ENCODE measurements at places on chromosomes 5 and 9.

DNA sequence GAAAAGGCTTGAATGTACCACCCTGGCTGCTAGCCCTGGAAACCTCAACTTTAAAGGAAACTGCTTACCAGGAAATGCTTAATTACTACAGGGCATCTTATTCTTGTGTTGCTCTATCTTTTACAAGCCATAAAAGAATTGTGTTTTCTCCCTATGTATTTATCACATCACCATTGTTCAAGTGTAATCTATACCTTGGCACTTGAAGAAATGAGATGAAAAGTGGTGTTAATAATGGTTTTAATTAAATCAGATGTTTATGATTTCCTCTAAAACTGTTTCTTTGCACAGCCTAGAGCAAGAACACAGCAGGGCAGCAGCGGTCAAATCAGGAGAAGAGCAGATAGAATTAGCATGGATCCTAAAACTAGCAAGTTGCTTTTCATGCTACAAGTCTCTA lies 131.8 kb upstream of the RGMB start:
- DNase-seq, result peak; percentile 23

DNA sequence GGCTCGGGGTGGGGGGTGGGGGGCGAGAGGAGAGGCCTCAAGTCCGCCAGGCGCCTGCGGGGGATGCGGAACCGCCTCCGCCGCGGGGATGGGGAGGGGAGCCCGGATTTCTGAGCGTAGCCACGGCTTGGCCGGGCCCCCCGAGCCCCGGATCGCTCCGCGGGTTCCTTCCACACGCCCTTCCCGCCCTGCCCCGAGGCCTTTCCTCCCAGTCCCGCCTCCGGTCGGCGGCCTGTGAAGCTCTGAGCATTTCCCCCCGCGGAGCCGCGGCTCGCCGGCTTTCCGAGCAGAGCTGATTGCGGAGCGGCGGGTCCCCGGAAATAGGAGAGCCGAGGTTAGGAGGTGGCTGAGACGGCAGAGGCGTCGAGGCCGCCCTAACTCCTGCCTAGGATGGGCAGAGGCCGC lies 6.1 kb downstream of the IRX4 start:
- no peak for DNase-seq

- DNase-seq, result no peak
Measured at GRCh38 chr5:107554776-107555424, 115.8 kb downstream of the EFNA5 start.

DNA sequence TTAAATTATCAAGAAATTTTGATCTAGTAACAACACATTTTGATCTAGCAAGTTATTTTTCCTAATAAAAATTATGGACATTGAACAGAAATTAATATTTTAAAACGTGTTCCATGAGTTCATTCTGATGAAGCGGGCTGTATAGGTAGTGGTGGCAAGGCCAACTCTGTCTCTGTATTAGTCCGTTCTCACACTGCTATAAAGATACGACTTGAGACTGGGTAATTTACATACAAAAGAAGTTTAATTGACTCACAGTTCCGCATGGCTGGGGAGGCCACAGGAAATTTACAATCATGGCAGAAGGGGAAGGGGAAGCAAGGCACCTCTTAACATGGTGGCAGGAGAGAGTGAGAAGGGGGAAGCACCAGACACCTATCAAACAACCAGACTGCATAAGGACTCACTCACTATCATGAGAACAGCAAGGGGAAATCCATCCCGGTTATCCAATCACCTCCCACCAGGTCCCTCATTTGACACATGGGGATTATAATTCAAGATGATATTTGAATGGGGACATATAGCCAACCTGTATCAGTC lies 61.2 kb downstream of the TMEM232 start:
- DNase-seq, result no peak

DNA sequence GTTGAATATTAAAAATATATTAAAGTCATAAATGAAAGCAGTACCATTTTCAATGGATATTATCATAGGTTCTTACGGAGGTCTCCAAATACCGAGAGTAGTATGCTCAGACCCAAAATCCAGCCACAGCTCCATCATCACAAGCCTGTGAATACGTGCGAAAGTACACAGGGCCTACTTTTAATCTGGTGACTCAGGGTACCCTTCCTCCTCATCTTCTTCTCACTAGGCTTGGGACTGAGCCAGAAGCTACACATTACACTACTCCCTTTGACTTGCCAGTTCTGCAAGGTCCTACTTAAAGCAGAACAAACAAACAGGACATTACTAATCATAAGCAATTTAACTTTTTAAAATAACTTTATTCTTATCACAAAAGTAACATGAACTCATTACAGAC lies 7.6 kb upstream of the RIC1 start:
- DNase-seq, result no peak

- DNase-seq, result no peak
Measured at GRCh38 chr5:172534229-172535107, 80.1 kb upstream of the SH3PXD2B start.

GRCh38 chr5:27093279-27093678 lies 54.9 kb upstream of the CDH9 start:
- DNase-seq, result peak; percentile 75

DNA sequence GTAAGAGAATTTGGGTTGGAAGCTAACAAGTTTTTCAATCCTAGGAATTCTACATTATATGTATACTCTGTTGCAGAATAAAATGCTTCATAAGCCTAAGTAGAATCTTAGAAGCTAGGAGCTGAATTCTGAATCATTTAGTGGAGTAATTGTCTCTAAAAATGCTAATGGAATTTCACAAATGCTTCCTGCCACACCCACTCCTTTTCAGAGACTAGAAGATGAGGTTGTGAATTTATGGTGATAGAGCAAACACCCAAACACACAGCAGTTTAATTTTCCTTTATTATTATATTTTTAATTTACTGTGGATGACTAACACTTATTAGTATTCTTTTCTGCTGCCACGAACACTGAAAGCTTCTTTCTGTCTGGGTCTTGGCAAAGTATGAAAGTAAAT lies 208.0 kb upstream of the PDE4D start:
- DNase-seq, result no peak

DNA sequence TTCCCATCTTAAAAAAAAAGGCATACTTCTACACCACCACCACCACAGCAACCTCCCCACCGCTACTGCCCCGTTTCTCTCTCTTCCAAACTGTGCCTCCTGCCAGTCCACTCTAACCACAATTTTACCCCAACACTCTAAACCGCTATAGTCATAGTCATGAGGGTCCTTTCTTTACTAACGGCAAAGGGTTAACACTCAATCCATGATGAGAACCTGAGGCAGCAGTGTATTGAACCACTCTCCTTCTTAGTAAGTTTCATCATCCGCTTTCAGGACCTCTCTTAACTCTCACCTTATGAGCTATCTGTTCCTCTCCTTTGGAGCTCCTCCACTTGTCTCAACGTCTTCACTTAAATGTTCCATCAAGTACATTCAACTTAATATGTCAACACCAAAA lies 34.0 kb downstream of the IDNK start:
- no peak for DNase-seq

- peak; percentile 63 for DNase-seq
Measured at GRCh38 chr5:172834415-172835289, 601 bp downstream of the ERGIC1 start.

GRCh38 chr5:141172381-141173204 lies at the start of gene PCDHB7:
PCDHB7 (plus strand) TSS chr5:141172644; CDS start chr5:141172836, 192 bp downstream.
- peak; percentile 28 for DNase-seq

DNA sequence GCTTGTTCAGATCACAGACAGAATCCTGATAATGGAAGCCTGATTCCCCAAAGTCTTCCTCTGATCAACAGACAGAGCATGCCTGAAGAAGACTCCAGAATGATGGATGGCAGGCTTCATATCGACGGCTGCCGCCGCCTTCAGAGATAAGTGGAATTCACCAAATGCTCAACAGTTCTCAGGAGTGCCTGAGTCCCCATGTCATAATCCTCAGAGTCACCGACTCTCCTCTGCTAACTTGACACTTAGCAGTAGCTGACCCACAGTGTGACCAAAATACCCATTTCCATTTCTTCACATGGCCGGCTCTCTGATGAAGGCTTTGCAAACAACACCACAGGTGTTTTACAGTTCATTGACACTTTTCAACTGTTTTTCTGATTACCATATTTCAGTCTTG lies 58.7 kb downstream of the PRDM6 start:
- DNase-seq, result no peak

- DNase-seq, result peak; percentile 36
Measured at GRCh38 chr5:93717162-93717561, 24.2 kb downstream of the POU5F2 start.

GRCh38 chr5:176154821-176155220 lies 83.4 kb upstream of the SIMC1 start:
- DNase-seq, result no peak

DNA sequence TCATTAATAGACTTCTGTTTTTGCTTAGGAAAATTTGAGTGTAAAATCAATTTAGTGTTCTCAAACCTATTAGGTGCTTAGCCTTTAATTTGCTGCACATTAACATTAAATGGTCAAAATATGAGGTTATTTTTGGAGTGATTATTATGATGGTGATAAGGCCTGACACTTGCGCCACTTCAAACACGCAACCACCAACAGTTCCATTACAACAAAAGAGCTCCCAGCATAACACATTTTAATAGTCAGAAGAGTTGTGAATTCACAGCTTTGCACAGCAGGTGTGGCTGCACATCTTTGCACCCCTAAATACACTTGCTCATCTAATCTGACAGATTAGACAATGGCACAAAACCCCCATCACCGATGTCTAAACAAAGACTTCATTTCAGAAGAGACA lies 940.7 kb downstream of the NR2F1-AS1 start:
- DNase-seq, result peak; percentile 28

DNA sequence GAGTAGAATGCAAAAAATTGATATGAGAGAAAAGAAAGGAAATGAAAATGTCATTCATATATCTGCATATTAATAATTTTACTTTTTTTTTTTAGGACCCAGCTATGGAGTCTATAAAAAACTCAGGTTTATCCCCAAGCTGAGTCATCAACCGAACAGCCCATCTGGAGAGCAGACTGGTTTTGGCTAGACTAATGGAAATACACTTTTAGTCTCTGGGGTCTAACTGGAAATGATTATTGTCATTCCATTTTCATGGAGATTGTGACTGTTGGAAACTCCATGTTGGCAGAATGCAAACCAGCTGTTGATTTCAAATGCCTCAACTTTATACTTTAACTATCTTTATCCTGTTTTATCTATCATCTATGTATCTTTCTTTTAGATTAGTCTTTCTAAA lies 28.7 kb downstream of the ANXA1 start:
- DNase-seq, result no peak

DNA sequence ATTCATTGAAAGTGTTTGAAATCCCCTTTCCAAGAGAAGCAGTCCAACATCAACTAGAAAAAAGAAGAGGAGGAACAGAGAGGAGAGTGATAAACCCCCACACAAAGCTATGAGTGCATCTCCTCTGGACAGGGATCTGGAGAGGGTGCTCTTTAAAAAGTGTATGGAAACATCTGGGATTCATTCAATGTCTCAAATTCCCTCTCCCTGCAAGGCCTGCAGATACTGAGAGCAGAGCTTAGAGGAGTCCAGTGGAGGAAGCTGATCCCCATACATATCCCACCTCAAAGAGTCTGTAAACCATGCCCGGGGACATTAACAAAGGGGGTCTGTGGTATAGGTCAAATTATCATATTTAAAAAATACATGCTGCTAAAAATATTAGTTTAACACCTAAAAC lies 2.2 kb downstream of the SPOCK1 start:
- DNase-seq, result no peak

DNA sequence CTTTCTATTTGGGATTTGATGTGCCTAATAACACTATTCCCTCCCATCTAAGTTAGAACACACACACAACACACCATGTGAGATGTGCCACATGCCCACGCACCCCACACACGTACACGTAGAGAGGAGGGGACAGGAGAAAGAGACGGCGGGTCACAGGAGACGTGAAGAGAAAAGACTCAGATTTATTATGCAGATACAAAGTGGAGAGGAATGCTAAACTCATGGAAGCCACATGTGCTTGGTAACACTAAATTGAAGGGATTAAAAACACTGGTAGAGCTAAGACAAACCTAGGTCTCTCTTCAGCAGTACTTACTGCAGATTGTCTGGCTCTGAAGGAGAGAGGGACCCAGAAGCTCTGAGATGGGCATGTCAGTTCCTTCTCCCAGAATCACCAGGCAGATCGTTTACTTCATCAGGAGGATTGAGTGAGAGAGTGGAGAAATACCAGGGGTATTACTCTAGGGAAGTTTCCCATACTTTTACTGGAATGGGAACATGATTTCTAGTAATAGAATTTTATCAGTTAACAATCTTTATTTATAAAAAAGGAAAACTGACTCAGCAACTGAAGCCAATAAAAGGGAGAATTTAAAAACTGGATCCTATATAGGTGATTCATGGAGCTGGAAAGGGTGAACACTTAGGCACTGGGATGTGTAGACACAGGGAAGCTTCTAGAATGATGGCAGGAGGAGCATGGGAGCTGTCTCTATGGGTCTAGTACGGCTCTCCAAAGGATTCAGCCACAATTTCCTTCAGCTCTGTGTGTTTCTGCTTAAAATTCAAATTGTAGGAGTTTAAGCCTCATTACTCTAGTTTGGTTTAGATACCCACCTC lies 139.4 kb downstream of the MACIR start:
- no peak for DNase-seq

- no peak for DNase-seq
Measured at GRCh38 chr5:37860206-37860605, 20.4 kb upstream of the GDNF start.

GRCh38 chr9:14768405-14769229 lies 46.1 kb upstream of the CER1 start:
- DNase-seq, result peak; percentile 85

DNA sequence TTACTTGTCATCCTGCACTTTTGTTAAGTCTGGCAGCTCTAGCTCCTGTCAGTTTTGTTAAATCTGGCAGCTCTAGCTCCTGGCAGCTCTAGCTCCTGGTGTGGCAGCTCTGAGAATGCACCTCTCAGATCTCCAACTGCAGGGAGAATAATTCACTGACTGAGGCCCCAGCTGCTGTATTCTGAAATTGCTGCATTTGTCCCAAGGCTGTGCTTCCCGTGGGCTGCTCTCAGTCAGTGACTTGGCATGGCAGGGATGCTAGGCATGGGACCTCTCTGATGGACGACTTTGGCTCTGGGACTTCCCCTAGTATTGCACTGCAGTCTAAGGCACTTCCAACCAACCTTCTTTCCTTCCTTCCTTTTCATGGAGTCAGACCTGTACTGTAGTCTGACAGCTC lies 475.7 kb downstream of the CCDC171 start:
- DNase-seq, result no peak

DNA sequence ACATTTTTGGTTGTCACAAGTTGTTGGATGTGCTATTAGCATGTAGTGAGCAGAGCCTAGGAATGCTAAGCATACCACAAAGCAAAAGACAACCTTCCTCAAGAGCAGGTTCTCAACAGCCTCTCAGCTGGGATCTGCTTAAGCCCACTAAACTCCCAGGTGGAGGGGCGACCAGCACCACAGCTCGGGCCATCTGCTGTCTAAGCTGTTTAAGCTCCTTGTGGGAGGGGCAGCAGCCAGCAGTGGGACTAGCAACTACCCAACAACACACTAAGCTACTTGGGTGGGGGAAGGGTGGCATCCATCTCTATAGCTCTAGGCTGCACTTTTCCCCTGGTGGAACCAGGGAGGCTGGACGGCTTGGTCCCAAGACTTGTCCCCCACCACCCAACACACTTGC lies 1052.7 kb upstream of the ARRDC3 start:
- no peak for DNase-seq
